ENCODE measurements at places on chromosomes 7 and 10.

GRCh38 chr7:108340856-108341411, 115.3 kb downstream of the NRCAM start:
- peak; percentile 56 for DNase-seq
- H3K4me1 ChIP-seq: peaks cover 20% of the 10 kb centered on the region
- H3K27ac ChIP-seq: peak overlapping the region; percentile 83
- H3K27me3 ChIP-seq: no peaks in the 10 kb centered on the region
- no peak overlapping the region for H3K4me3 ChIP-seq
- no peaks in the 10 kb centered on the region for H3K36me3 ChIP-seq

DNA sequence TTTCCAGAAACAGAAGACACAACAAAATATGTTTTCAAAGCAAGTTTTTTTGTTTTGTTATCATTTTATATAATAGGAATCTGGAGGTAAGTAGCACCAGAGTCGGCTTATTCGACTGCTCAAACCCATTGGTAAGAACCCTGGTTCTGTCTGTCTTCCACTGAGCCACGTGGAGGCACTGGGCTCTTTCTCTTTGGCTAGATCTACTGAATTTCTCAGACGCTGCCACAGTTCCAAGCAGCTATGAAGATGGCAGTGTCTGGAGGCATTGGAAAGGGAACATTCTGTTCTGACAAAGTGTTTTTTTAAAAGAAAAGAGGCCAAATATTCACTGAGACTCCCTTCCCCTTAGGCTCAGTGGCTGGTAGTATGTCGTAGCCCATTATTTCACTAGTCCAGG, 338.8 kb downstream of the NRG3 start:
- H3K27ac ChIP-seq: no peak overlapping the region
- no peaks in the 10 kb centered on the region for H3K4me1 ChIP-seq
- H3K36me3 ChIP-seq: no peaks in the 10 kb centered on the region

DNA sequence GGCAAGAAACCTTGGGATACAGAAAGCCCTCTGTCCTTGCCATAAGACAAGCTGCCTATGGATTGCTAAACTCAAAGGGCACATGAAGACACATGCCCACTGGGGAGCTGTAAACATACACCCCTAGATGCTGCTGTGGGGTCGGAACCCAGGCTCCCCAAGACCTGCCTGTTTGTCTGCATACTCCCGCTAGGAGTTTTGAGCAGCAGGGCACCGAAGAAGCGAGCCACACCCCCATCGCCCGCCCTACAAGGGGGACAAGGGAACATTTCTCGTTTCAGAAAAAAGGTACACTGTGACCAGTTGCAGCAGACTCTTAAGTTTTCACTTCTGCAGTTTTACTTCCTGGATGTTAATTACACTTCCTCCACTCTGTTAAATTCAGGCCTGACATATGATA, 680.2 kb upstream of the GHITM start:
- no peaks in the 10 kb centered on the region for H3K36me3 ChIP-seq
- H3K4me3 ChIP-seq: no peak overlapping the region
- DNase-seq: no peak
- H3K4me1 ChIP-seq: no peaks in the 10 kb centered on the region
- no peaks in the 10 kb centered on the region for H3K27me3 ChIP-seq

DNA sequence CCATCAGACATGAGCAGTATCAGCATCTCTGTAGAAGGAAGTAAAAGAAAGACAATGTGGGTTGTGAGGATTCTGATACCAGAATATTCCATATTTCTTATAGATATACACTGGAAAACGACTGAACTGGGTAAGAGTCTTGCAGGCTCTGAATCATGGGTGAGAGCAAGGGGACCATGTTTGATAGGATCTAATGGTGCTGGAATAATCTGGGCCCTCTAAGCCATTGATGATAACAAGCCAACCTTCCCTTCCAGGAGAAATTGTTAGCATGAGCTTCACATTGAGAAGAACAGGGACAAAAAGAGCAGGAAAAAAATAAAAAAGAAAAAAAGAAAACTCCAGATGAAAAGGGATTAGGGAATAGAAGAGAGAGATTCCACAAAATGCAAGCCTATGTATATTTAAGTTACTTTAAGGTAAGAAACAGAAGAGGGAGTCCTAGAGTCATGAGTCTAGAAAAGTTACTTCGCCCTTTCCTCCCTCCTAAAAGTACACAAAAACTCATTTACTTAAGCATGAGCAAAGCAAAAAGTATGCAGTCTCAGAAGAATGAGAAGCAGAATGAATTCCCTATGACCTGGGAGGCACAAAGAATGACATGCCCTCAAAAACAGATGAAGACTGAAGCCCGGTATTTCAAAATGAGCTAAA, 181.9 kb downstream of the TMEM26 start:
- H3K36me3 ChIP-seq: no peaks in the 10 kb centered on the region
- H3K4me3 ChIP-seq: no peak overlapping the region
- DNase-seq: peak; percentile 61
- no peaks in the 10 kb centered on the region for H3K4me1 ChIP-seq

GRCh38 chr10:12723220-12723619, 278.3 kb downstream of the CCDC3 start:
- no peak overlapping the region for H3K27ac ChIP-seq
- peaks cover 22% of the 10 kb centered on the region for H3K4me1 ChIP-seq
- H3K4me3 ChIP-seq: no peak overlapping the region
- no peak for DNase-seq

DNA sequence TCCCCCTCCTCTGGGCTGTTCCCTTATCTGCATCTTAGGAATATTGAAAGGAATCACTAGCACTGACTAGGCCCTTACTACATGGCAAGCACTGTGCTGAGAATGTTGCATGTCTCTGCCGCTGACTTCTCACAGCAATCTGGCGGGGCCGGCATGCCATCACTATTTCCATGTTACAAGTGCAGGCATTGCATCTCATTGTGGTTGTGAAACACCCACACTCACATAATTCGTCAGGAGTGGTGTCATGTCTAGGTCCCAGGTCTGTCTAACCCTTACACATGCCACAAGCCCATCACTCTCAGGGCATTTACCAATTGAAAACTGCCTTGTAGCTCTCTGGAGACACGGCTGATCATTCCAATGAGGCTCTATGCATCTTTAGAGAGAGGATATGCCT, 8.5 kb upstream of the IL2RA start:
- H3K27ac ChIP-seq: no peak overlapping the region
- H3K27me3 ChIP-seq: peaks cover under 1% of the 10 kb centered on the region
- H3K4me1 ChIP-seq: no peaks in the 10 kb centered on the region
- H3K36me3 ChIP-seq: no peaks in the 10 kb centered on the region
- no peak overlapping the region for H3K4me3 ChIP-seq

DNA sequence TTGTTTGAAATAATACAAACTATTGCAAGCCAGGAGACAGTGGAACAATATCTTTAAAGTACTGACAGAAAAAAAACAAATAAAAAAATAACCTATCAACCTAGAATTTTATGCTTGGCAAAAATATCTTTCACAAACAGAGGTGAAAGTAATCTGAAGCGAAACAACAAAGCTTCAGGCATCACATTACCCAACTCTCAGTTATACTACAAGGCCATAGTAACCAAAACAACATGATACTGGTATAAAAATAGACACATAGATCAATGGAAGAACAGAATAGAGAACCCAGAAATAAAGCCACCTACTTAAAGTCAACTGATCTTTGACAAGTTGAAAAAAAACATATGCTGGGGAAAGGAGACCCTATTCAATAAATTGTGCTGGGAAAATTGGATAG, 26.5 kb upstream of the HECW1 start:
- no peak overlapping the region for H3K27ac ChIP-seq
- H3K36me3 ChIP-seq: no peaks in the 10 kb centered on the region
- H3K4me1 ChIP-seq: no peaks in the 10 kb centered on the region
- H3K27me3 ChIP-seq: peaks cover 3% of the 10 kb centered on the region

DNA sequence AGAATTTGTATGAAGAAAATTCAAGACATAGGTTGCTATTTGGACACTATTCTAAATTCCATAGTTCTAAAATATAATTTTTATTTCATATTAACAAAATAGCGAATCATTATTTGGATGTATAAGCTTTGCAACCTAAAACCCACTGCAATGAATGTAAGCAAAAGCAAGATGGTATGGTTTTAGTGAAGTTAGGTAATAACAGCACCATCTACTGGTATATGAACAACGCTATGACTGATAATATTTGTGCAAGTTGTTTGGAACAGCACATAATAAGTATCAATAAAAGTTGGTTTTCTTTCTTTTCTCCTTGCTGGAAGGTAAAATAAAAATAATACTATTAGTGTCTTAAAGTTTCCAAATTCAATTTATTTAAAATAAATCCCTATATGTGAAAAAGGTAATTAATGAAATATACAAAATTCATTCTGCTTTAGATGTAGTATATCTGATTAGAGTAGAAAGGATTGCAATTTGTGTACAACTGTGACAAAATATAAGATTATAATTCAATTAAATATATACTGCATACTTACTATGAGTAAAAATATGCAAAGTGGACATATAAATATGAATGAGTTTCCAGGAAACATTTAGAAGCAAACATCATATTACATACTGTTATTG, 79.0 kb upstream of the LSM8 start:
- H3K27me3 ChIP-seq: no peaks in the 10 kb centered on the region
- H3K36me3 ChIP-seq: no peaks in the 10 kb centered on the region
- DNase-seq: peak; percentile 19
- no peaks in the 10 kb centered on the region for H3K4me1 ChIP-seq

GRCh38 chr7:2953588-2954407, 89.9 kb downstream of the CARD11 start:
- no peaks in the 10 kb centered on the region for H3K27me3 ChIP-seq
- H3K4me1 ChIP-seq: no peaks in the 10 kb centered on the region
- H3K36me3 ChIP-seq: no peaks in the 10 kb centered on the region
- no peak for DNase-seq

- DNase-seq: no peak
- H3K27ac ChIP-seq: no peak overlapping the region
- no peak overlapping the region for H3K4me3 ChIP-seq
- no peaks in the 10 kb centered on the region for H3K27me3 ChIP-seq
Measured at GRCh38 chr10:31187607-31188210, 131.3 kb upstream of the ZEB1 start.

DNA sequence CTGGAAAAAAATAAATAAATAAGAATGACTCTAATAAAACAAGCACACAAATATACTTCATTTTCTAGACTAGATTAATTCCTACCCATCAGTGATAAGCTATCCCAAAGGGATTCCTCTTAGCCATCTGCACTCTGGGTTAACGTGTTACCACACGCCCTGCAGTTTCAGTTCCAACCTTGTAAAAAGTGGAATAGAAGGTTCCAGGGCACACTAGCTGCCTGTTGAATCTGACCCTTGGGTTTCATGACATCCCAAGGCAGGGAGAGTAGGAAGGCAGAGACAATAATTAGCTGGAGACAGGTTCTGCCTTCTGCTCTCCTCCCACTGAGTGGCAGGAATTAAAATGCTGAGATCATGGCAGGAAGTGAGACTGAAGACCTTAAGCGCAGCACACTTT, 33.5 kb downstream of the SLC37A3 start:
- no peak overlapping the region for H3K27ac ChIP-seq
- H3K4me1 ChIP-seq: no peaks in the 10 kb centered on the region
- no peak overlapping the region for H3K4me3 ChIP-seq
- H3K36me3 ChIP-seq: no peaks in the 10 kb centered on the region

Measured in hepatocyte (in vitro differentiated cells).